ENCODE measurements at places on chromosomes 5 and 9.

GRCh38 chr5:2451100-2451499, 300.4 kb downstream of the IRX2 start:
- no peak for DNase-seq

GRCh38 chr5:123929055-123929474, 417.1 kb downstream of the CSNK1G3 start:
- DNase-seq, result no peak

DNA sequence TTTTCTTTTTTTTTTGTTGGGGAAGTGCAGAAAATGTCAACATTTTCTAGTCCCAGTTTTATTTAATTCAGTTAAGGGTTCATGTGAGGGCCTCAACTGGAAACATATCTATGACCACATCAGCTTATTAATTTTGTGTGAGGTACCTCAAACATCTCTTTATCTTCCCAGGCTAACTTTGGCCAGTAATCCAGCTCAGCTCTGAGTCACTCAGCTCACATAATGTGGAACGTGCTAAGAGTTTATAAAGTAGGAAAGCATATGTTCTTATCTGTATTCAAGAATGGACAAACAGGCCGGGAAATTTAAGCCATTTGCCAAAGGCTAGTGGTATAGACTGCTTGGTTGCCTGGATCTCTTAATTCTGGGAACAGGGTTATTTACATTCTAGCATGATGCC, 118.4 kb downstream of the INSYN2B start:
- DNase-seq, result no peak

GRCh38 chr5:92147266-92147665, 764.1 kb upstream of the ARRDC3 start:
- no peak for DNase-seq

DNA sequence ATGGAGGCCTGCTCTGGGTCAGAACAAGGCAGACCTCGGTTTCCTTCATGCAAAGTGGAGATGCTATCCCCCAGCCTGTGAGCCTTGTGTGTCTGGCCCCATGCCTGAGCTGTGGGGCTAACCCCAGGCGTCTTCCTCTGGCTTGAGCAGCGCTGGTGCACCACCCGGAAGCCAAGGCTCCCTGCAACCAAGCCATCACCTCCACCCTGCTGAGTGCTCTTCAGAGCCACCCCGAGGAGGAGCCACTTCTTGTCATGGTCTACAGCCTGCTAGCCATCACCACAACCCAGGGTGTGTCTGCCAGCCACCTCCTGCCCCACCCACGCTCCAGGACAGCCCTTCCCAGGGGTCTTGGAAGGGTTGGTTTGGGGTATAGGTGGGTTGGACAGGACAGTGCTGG, 16.2 kb downstream of the REXO4 start:
- DNase-seq, result no peak

GRCh38 chr9:95435074-95435728, 81.6 kb downstream of the PTCH1 start:
- DNase-seq, result no peak

Measured in cortex of kidney (tissue), 1 donor.